OCI-M1 (cell line): ENCODE measurements at places on chromosomes 13 and 19.

DNA sequence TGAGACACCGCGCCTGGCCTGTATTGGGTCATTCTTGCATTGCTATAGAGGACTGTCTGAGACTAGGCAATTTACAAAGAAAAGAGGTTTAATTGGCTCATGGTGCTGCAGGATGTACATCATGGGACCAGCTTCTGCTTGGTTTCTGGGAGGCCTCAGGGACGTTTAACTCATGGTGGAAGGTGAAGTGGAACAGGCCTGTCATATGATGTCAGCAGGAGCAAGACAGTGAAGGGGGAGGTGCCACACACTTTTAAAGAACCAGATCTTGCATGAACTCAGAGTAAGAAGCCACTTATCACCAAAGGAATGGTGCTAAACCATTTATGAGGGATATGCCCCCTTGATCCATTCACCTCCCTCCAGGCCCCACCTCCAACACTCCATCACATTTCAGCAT lies 18.7 kb downstream of the CARD8 start:
- no peak for DNase-seq

DNA sequence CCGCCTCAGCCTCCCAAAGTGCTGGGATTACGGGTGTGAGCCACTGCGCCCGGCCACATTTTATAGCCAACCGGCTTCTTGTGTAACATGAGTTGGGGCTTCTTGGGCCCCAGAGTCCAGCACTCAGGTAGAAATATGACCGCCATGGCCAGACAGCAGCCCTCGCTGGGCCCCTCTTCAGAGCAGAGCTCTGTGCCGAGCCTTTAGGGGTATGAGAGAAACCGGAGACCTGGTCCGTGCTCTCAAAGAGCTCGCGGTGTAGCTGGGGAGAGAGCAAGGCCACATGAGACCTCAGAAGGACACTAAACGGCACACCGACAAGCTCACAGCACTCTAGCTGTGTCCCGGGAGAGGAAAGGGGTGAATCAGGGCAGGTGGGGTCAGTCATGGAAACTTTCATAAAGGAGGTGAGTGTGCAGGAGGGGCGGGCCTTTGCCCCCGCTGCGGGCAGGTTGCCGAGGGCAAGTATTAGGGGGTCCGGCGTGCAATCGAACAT lies 15.8 kb downstream of the ACTN4 start:
- DNase-seq: no peak

- no peak for DNase-seq
Measured at GRCh38 chr19:6038634-6039405, 60.9 kb upstream of the RANBP3 start.

DNA sequence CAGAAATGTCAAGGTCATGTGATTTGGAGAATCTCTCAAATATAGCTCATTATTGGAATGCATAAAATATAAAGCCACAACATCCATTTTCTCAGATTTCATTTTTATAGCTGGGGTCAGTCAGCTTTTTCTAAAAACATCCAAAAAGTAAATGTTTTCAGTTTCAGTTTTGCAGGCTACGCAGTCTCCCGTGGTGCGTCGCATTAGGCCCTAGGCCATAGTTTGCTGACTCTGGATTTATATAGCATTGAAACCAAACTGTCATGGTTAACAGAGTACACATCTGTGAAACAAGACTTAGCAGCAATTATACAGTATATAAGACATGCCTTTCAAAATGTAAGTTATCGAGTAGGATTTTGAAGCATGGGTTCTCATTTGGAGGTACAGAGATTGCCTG lies 140.0 kb downstream of the IRS2 start:
- DNase-seq: no peak
